Left lobe of liver (tissue), 2 donors: ENCODE measurements at places on chromosomes 2 and 18.

GRCh38 chr2:165898381-165898780, 55.2 kb downstream of the TTC21B start:
- no peak for DNase-seq

DNA sequence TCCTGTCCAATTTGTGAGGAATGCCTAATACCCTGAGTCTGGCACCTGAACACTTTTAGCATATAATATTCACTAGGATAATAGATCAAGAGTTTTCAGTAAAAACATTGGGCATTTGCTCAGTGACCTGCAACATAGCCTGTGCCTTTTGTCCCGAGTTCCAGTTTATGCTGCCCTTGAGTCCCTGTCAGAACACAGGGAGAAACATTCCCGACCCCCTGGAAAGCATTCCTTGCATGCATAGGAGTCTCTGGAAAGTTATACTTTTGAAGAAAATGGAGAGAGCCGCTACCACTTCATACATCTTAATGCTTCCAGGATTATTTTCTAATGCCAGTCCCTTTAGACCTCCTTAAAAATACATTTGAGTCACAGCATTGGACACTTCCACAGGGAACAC, 107.3 kb downstream of the PLCL1 start:
- no peak for DNase-seq

DNA sequence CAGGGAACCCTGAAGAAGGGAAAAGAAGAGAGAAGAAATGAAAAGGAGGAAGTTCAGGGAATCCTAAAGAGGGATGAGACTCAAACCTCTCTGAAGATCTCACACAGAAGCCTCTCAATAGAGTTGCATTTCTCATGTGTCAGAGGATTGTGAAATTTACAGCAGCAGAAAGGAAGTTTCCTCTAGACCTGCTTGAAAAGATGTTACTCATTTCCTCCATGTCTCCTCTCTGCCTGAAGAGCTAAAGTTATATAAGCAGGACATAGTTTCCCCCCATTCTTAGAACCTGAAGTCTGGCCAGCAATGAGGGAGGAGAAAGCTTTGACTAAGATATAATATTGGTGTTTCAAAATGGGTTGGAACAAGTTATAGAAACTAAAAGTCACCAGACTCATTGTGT, 1155.6 kb downstream of the LRP1B start:
- no peak for DNase-seq

GRCh38 chr2:206389164-206389563, 54.2 kb upstream of the ADAM23 start:
- no peak for DNase-seq

DNA sequence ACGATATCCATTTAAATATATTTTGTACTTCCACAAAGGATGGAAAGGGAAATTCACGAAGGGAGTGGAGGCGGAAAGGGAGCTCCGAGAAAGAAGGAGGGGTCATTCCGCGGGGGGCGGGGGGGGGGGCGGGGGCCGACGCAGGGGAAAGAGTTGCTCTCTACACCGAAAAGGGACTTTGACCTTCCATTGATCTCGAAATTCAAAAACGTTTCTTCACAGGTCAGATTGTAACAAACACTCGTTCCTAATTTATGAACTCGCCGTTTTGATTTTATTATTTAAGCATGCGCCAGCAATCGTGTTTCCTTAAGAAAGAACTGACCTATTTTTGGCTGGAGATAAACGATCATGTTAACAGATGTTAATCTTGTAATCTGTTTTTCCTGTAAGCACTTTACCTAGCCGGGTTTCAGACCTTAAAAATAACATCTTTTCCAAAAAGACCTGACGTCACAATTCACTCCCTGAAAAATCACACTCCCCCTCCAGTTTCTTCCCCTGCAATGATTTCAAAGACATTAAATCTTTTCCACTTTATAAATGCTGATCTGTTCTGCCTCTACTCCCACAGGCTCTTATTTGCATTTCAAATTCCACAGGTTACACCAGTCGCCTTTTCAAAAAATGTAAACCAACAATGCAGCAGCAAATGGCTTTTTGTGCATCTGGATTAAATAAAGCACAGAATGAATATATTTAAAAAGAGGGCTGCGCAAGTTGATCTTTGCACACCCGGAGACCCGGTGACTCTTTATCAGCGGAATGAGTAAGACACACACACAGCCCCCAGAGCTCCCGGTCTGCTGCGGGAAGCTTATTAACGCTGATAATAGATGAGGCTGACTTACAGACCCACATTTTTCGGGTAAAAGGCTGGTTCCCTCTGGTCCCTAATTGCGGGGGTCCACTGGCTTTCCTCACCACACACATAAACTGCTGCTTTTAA, 1.6 kb downstream of the ZNF516 start:
- DNase-seq = no peak

DNA sequence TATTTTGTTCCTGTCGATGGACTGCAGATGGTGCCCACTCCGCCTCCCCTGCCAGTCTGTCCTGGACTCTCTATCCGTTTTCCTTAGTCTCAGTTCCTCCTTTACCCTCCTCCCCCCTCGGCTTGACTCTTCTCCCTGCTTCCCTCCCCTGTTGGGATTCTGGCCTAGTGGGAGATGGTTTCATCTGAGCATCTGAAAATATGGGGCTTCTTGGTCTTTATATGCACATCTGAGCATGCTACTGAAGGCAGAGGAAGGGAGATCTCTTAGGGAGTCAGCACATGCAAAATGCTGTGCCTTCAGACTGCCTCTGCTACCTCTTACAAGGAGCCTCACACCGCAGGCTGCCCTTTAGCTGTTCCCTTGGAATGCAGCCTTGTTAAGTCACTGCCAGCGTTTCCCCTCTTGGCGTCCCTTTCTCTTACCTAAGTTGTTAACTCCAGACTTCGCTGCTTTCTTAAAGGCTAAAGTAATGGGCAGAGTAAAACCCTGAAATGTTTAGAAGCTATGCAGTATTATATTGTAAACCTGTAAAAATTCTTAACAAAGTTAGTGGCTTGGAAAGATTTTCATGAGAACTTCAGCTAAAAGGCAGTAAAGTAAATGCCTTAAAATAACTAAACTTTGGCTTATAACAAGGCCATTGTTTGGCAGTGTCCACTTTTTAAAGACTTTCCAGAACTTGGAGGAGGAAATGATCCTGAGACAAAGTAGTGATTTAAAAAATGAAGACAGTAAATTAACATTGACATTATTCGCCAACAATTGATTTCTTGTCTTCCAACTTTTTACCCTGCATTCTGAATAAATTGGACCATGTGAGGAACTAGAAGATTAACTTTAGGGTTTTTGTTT, 49.8 kb downstream of the LDLRAD4 start:
- DNase-seq = peak; percentile 26

GRCh38 chr2:173607606-173608311, 253.1 kb downstream of the CDCA7 start:
- no peak for DNase-seq
